Stimulated activated CD8-positive, alpha-beta memory T cell treated with anti-CD3 and anti-CD28 coated beads, Interleukin-7, amount 100 ng/mL, for 4 hours (primary cell): ENCODE measurements at places on chromosomes 16 and 17.

DNA sequence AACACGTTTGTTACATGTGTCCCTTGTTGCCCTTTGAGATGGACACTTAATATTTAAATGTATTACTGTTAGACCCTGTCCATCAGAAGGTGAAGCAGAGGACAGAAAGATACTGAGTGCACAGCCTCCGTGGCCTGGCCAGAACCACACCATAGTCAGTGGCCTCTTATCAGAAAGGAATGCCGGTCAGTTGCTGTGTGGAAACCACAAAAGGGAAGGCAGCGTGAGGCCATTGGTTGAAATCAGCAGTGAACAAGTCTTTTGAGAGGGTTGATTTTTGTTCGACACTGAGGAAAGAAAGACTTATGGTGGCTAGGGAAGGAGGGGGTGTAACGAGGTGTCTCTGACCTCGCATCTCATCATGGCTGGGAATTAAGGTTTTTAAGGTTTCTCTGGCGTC is 85.4 kb upstream of the CLEC18A start:
- no peak for DNase-seq

- DNase-seq, result no peak
Measured at GRCh38 chr17:47119746-47120520, 69.2 kb downstream of the CDC27 start.

DNA sequence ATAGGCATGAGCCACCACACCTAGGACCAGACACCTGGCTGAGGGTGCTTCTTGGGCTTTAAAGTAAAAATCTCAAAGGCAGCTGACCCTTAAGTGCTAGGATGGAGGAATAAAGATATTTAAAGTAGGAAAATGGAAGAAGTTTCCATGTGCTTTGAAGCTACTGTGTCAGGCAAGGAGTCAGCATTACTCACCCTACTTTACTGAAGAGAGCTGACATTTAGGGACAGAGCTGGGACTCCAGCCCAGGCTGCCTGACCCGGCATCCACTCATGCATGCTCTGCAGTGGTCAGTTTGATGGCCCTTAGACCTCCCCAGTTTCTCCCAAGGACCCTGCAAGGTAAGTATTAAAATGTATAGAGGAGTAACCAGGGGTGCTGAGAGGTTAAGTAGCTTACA is 124.7 kb upstream of the PLCG2 start:
- no peak for DNase-seq

- DNase-seq, result no peak
Measured at GRCh38 chr17:9402590-9403199, 172.9 kb downstream of the STX8 start.

GRCh38 chr16:85773044-85773443 is 22.1 kb upstream of the C16orf74 start:
- DNase-seq, result no peak

GRCh38 chr16:53737552-53737951 is 33.6 kb downstream of the FTO start:
- no peak for DNase-seq

GRCh38 chr16:78184238-78185183 is 85.1 kb downstream of the WWOX start:
- no peak for DNase-seq

DNA sequence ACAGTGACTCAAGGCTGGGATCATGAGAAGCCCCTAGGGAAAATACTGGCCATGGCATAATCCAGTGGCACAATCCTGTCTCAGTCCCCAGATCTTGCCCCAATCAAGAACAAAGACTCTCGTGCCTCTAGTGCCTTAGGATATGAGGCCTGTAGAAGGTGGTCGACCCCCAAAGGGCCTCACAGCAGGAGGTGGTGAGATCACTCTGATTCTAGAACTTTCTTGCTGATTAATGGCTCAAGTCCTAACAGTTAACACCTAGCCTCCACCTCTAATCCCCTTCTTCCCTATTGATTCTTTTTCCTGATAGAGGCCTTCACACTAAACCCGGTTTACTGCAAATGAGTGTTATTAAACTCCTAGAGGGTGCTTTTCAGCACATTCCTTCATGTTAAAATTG is 176.8 kb downstream of the CCDC182 start:
- DNase-seq, result no peak

DNA sequence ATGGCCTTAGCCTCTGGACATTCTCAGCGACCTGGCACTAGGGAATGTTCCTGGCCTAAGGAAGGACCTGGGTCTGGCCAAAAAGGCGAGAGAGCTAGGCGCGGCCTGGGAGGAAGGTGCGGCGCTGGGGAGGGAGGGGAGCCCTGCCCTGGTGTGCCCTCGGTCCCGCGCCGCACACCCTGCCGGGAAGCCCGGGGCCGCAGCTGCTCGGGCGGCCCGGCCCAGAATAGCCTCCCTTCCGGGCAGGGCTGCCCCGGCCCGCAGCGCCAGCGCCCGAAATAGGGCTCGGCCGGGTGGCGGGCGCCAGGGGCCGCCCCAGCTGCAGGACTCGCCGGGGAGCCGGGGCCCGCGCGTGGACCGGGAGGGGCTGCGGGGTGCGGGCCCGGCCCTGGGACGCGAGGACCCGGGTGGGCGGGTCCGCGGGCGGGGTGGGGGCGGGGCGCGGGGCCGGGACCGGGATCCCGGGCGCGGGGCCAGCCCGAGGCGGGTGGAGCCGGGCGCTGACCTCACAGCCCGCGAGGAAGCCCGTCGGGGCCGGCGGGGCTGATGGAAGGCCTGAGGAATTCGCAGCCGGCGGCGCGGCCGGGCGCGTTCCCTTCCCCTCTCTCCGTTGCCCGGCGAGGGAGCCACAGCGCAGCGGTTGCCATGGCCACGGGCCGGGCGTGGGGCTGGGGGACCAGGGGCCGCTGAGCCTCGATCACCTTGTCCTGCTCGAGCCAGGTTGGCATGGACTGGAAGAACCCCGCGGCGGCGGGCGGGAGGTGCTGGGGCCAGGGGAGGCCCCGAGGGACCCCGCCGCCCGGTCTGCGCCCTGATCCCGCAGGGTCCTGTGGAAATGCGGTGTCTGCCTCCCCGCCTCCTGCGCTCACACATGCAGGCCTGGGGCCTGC is 18.1 kb downstream of the SOCS3 start:
- no peak for DNase-seq

GRCh38 chr17:81895400-81895799 is 3.9 kb downstream of the ANAPC11 start:
- no peak for DNase-seq

GRCh38 chr16:56520251-56520577 is 390 bp upstream of the BBS2 start:
- DNase-seq, result no peak

GRCh38 chr16:48947371-48947713 is 334.3 kb downstream of the CBLN1 start:
- no peak for DNase-seq

GRCh38 chr16:30095166-30096078 is 591 bp downstream of the YPEL3 start:
- DNase-seq, result no peak

- no peak for DNase-seq
Measured at GRCh38 chr16:14523632-14524031, 106.4 kb downstream of the PARN start.

GRCh38 chr17:65694601-65695000 is 133.2 kb upstream of the AXIN2 start:
- no peak for DNase-seq

GRCh38 chr17:77526259-77526711 is 385.5 kb downstream of the SEC14L1 start:
- DNase-seq, result no peak

- DNase-seq, result no peak
Measured at GRCh38 chr17:8806253-8806925, 7.2 kb upstream of the MFSD6L start.

DNA sequence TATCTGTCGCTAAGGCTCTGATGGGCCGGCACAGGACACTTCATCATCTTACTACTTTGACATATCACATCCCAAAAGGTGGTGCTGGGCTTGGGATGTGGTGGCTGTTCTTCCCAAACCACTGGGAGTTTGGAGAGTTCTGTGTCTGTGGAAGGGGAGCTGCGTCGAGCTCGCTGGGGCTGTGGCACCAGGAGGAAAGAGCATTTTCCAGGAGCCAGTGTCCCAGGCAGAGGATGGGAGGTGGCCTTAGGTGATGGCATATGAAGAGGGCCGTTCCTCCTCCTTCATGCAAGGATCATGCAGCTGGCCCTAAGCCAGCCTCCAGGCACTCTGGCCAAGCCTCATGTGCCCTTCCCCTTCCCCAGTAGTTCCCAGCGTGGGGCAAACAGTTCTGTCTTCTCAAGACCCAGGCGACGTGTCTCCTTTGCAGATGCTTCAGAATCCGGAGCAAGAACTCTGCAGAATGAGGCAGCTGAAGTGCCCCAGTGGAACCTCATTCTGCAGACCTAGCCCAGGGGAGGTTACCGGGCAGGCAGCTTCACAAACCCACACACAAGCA is 89.4 kb upstream of the TNRC6C start:
- no peak for DNase-seq

DNA sequence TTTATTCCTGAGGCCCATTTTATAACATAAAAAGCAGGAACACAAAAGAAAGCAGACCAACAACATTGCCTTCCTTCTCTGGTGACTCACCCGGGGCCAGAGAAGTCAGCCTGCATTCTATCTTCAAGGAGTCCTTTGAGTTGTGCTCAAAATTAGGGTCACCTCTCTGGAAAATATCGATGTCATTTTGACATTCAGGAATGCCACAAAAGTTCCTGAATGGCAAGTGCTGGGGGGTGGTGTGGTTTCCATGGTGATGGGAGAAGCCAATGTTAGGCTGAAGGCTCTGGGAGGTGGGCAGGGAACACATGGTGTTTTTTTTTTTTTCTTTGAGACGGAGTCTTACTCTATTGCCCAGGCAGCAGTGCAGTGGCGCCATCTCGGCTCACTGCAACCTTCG is 159.6 kb downstream of the HAPSTR1 start:
- no peak for DNase-seq

- no peak for DNase-seq
Measured at GRCh38 chr16:2209258-2210008, 1.2 kb downstream of the BRICD5 start.

DNA sequence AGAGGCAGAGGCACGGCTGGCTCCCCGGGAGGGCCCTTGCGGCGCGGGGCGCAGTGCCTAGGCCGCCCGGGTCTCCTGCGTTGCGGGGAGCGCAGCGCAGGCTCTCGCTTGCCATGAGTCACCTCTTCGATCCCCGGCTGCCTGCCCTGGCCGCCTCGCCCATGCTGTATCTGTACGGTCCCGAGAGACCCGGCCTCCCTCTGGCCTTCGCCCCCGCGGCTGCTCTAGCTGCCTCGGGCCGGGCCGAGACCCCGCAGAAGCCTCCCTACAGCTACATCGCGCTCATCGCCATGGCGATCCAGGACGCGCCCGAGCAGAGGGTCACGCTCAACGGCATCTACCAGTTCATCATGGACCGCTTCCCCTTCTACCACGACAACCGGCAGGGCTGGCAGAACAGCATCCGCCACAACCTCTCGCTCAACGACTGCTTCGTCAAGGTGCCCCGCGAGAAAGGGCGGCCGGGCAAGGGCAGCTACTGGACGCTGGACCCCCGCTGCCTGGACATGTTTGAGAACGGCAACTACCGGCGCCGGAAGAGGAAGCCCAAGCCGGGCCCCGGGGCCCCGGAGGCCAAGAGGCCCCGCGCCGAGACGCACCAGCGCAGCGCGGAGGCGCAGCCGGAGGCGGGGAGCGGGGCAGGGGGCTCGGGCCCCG is 390 bp downstream of the FOXL1 start:
- no peak for DNase-seq

- no peak for DNase-seq
Measured at GRCh38 chr16:65274566-65274965, 152.7 kb upstream of the CDH11 start.

GRCh38 chr17:50544516-50544915 is 2.5 kb upstream of the SPATA20 start:
- no peak for DNase-seq

GRCh38 chr17:10229181-10229580 is 30.8 kb upstream of the GAS7 start:
- DNase-seq, result no peak

GRCh38 chr17:40553694-40554534 is 11.4 kb downstream of the CCR7 start:
- DNase-seq, result no peak

- DNase-seq, result no peak
Measured at GRCh38 chr17:42372142-42372541, 16.1 kb downstream of the STAT3 start.

GRCh38 chr17:81523402-81524038 is 4.7 kb upstream of the FSCN2 start:
- no peak for DNase-seq

DNA sequence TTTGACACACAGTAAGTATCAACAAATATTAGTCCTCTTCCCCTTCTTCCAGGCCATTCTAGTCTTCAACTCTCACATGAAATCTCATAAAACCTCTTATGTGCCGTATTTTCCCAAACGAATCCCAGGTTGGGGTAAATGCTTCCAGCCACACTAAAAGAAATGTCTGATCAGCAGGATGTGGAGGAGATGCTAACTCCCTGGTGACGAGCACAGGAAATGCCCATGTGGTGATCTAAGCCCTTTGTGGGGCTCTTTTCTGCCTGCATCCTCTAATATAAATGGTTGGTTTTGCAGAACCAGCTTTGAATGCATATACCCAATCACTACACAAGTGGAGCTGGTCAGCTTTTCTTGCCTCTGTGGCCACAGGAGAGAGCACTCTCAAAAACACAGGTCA is 498.2 kb upstream of the ERCC4 start:
- no peak for DNase-seq

DNA sequence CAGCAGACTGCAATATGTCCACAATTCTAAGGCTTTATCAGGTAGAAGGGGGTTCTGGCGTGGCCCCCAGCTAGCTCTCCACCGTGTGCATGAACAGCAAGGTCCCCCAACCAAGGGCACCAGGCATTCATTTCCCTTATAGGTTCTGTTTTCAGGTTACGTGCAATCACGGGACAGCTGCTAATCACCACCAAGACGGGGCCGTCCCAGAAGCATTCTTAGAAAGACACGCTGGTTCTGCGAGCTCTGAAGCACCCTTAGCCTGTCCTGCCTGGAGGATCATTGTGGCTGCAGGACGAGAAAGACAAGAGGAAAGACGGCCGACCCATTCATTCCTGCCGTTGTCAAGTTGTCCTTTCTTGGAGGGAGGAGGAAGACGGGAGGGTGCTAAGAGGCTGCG is 302.9 kb downstream of the SOX9 start:
- no peak for DNase-seq

DNA sequence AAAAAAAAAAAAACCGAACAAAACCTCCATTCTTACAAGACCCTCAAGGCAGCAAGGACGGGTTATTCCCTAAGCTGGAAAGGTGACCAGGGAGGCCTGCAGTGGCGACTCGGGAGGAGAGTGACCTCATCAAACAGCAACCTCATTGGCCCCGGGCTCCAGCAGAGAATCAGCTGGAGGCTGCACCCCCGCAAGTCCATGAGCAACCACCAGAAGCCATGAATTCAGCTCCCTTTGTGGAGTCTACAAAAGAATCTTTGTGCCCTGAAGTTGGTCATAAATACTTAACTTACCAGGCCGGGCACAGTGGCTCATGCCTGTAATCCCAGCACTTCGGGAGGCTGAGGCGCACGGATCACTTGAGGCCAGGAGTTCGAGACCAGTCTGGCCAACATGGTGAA is 80.9 kb upstream of the CREBBP start:
- DNase-seq, result no peak
